ENCODE measurements at places on chromosomes 1 and 21.

GRCh38 chr1:56787330-56787729 is 31.9 kb downstream of the FYB2 start:
- DNase-seq, result no peak

DNA sequence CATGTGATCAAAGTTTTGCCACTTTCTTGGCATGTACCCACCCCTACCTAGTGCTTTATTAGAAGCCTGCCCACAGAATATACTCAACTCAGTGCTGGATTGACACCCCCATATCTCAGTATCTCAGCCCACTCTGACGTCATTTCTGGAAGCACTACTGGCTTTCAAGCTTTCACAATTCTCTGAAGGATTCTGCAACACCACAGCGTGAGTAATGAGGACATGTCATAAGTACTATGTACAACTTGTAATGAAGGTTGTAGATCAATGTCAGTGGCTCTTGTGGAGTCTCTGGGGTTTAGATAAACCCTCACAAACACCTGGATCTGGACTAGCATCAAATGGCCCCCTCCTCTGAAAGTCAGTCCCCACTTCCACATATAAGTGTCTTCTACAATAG is 57.2 kb downstream of the TNFSF4 start:
- no peak for DNase-seq

GRCh38 chr21:45309987-45310381 is 22.3 kb upstream of the POFUT2 start:
- DNase-seq, result no peak

DNA sequence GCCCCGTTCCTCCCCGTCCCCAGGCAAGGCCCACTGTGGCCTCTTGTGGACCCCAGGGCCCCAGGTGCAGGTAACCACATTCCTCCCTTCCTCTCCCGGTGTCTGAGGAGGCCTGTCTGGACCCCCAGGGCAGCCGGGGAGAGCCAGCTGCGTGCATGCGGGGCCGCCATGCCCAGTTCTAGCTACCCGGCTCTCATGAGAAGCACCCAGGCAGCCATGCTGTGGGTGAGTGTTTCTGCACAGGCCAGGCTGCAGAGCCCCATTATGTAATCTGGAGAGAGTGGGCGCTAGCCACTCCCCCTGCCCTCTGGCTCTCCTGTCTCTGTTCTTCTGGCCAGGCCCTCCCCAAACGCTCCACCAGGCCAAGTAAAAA is 18.4 kb upstream of the PLEKHG5 start:
- DNase-seq, result no peak
